ENCODE measurements at places on chromosomes 6 and 20.

- DNase-seq, result no peak
These were observed 104.3 kb downstream of the SULF2 start for GRCh38 chr20:47680804-47681529.

GRCh38 chr6:137013738-137014602, 30.8 kb downstream of the IL20RA start:
- DNase-seq, result no peak

DNA sequence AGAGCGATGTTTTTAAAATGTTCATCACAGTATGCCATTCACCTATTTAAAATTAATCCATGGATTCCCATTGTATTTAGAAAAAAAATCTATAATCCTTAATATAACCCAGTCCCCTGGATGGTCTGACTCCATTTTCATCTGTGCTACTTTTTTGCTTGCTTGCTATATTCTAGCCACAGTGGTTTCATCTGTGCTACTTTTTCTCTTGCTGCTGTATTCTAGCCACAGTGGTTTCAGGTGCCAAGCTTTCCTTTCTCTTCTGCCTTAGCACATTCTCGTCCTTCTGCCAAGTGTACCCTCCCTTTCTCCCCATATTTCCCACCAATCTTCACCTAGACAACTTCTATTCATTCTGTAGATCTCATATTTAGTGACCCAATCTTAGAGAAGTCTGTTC, 33.3 kb upstream of the SOX4 start:
- no peak for DNase-seq

GRCh38 chr20:54475334-54476168, at the start of gene DOK5:
Gene DOK5, plus strand, starts transcription at chr20:54475593. Its CDS starts 354 bp downstream, at chr20:54475947.
- DNase-seq, result no peak

DNA sequence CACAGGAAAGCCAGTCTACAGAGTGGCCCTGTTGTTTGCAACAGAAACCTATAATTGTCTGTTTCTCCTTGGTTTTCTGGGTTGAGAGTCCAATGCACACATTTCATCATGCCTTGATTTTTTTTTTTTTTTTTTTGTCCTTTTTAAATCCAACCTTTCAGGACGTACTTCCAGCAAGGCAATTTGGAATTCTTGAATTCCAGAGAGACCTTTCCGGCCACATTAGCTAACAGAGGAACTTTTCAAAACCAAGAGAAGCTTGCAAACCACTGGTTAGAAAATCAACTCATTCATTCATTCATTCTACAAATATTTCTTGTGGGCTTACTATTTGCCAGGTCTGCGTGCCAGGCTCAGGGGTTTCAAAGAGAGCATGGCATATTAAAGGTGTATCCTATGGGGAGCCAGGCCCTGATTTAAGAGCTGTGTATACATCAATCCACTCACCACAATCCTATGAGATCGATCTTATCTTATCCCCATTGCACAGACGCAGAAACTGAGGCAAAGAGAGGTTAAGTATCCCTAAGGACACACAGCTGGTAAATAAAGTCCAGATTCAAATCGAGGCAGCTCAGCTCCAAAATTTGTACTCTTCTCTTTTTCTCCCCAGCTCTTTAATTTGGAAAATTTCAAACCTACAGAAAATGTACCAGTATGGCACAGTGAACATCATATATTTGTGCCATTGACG, 43.0 kb downstream of the EYA2 start:
- DNase-seq, result no peak

GRCh38 chr6:156598855-156599180, 178.4 kb upstream of the ARID1B start:
- DNase-seq, result no peak

DNA sequence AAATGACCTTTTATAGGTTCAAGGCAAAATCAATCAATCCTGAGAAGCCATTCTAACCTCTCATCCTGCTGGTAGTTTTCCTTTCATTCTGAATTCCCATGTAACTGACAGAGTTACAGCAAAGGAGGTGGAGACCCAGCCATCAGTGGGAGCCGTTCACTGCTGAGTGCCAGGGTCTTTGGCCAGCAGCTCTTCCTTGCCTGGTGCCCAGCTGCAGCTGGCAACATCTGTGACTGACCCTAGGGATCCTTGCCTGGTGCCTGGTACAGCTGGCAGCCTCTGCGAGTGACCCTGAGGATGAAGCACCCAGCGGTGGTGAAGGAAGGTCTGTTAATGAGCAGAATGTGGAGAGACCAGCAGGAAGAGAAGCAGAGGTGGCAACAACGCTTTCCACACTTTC, 314.6 kb downstream of the THBS2 start:
- DNase-seq, result no peak

GRCh38 chr20:16810216-16810615, 62.1 kb downstream of the OTOR start:
- no peak for DNase-seq

DNA sequence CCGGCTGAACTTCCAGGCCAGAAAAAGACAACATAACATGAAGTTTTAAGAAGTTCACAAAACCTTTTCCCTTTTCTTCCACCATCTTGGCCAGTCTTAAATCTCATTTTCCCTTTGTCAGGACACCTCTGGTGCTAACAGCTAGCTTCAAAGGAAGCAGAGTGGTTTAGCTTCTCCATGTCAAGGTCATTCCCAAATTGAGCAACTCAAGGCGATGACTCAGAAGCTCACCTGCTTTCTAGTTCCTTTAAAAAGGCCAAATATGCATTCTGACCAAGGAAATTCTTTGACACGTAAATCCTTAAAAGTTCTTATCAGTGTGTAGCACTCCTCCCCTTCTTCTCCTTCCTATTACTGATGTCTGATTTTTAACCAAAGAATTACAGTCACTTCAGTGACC, 69.6 kb upstream of the VGLL2 start:
- DNase-seq, result no peak

DNA sequence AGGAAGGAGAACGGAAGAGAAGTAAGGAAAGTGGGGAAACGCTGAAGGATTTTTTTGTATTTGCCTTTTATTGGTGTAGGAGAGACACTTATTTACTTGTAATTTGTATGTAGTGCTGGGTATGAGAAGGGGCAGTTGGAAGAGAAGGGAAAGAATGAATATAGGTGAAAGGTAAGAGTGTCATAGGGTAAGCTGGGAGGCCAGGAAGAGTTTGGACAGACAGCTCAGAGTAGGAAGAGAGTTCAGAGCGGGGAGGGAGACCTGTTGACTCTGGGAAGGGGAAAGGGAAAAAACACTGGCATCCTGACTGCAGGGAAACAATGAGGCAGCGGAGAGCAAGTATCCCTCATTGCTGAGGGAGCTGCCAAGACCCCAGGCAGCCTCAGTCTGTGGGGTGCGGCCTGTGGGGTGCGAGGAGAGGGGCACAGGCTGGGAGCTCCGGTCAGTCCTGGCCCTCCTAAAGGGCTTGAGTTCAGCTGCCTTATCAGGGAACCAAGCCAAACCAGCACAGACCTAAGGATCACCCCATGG, 3.1 kb downstream of the TRAF3IP2 start:
- DNase-seq, result no peak

GRCh38 chr6:108482559-108482958, 78.2 kb upstream of the FOXO3 start:
- DNase-seq, result no peak
